A549 treated with AZD2906 at 1 μM for 4 hours (cell line): ENCODE measurements at places on chromosomes 5 and 9. TPM values are rescaled to one million over a fixed set of nuclear protein-coding genes. Genes with fewer than 3 reads are reported as not detected.

Gene CCL19
- total RNA-seq, result not detected in 5 replicates

Gene SLC6A3
- total RNA-seq, result 1.00 to 2.2 TPM (median 1.3 TPM) in 5 replicates

Gene GABRG2
- not detected in 5 replicates for total RNA-seq

Gene AGXT2
- total RNA-seq, result not detected in 5 replicates

Gene SLC6A7
- total RNA-seq, result 0.02 to 0.03 TPM in 2 of 5 replicates, not detected in the others

Gene PRDM9
- total RNA-seq, result 0.02 TPM in 1 of 5 replicates, not detected in the others

Gene RIOK2
- total RNA-seq, result 16.9 to 22.1 TPM (median 20.4 TPM) in 5 replicates

Gene SNCB
- 0.84 to 1.4 TPM (median 1.3 TPM) in 5 replicates for total RNA-seq

Gene ANKHD1
- 41.8 to 52.0 TPM (median 47.5 TPM) in 5 replicates for total RNA-seq

Gene CD74
- 0.07 to 0.09 TPM (median 0.08 TPM) in 3 of 5 replicates, not detected in the others for total RNA-seq

Gene ELOVL7
- 9.2 to 12.6 TPM (median 11.2 TPM) in 5 replicates for total RNA-seq

Gene CETN3
- 16.1 to 25.2 TPM (median 21.6 TPM) in 5 replicates for total RNA-seq

Gene SPINK13
- total RNA-seq, result 0.24 to 0.66 TPM (median 0.38 TPM) in 5 replicates

Gene PCDHGC5
- 0.02 to 0.03 TPM in 2 of 5 replicates, not detected in the others for total RNA-seq

Gene LEAP2
- total RNA-seq, result 0.43 to 1.2 TPM (median 0.65 TPM) in 5 replicates

Gene SOHLH1
- total RNA-seq, result 0.05 to 0.08 TPM (median 0.05 TPM) in 3 of 5 replicates, not detected in the others

Gene PANK3
- total RNA-seq, result 14.0 to 20.8 TPM (median 16.7 TPM) in 5 replicates

Gene PALM2AKAP2
- 0.27 to 0.74 TPM (median 0.36 TPM) in 5 replicates for total RNA-seq

Gene IFNA2
- not detected in 5 replicates for total RNA-seq

Gene LRRTM2
- total RNA-seq, result not detected in 5 replicates

Gene ANGPTL2
- total RNA-seq, result 0.01 TPM in 1 of 5 replicates, not detected in the others

Gene HSPB3
- 0.16 to 0.24 TPM in 2 of 5 replicates, not detected in the others for total RNA-seq

Gene GPX3
- 17.4 to 21.2 TPM (median 18.2 TPM) in 5 replicates for total RNA-seq

Gene HTR1A
- not detected in 5 replicates for total RNA-seq

Gene TSLP
- not detected in 5 replicates for total RNA-seq

Gene WWC1
- 70.2 to 81.2 TPM (median 73.2 TPM) in 5 replicates for total RNA-seq

Gene TCOF1
- 67.4 to 79.8 TPM (median 72.7 TPM) in 5 replicates for total RNA-seq

Gene SLC34A3
- 0.03 to 0.15 TPM (median 0.10 TPM) in 4 of 5 replicates, not detected in the other for total RNA-seq

Gene FOXD4L4
- total RNA-seq, result 0.06 to 0.13 TPM (median 0.06 TPM) in 4 of 5 replicates, not detected in the other

Gene F2RL2
- total RNA-seq, result 2.6 to 3.6 TPM (median 2.9 TPM) in 5 replicates

Gene MARCOL
- not detected in 5 replicates for total RNA-seq

Gene ENTPD2
- 2.9 to 6.2 TPM (median 5.7 TPM) in 5 replicates for total RNA-seq

Gene SLC25A48
- 0.11 to 0.41 TPM (median 0.24 TPM) in 5 replicates for total RNA-seq

Gene RLN1
- not detected in 5 replicates for total RNA-seq

Gene SPOCK1
- total RNA-seq, result 8.9 to 22.6 TPM (median 16.0 TPM) in 5 replicates

Gene CDX1
- 0.06 to 0.07 TPM in 2 of 5 replicates, not detected in the others for total RNA-seq

Gene CTNND2
- 0.04 to 0.18 TPM in 2 of 5 replicates, not detected in the others for total RNA-seq

Gene NUTM2F
- 0.02 TPM in 1 of 5 replicates, not detected in the others for total RNA-seq

Gene SLIT3
- total RNA-seq, result 13.0 to 18.1 TPM (median 16.5 TPM) in 5 replicates

Gene GABBR2
- total RNA-seq, result 0.11 to 0.25 TPM (median 0.14 TPM) in 5 replicates

Gene TMEM215
- total RNA-seq, result 0.02 to 0.03 TPM in 2 of 5 replicates, not detected in the others

Gene GFI1B
- 0.07 to 0.11 TPM (median 0.10 TPM) in 4 of 5 replicates, not detected in the other for total RNA-seq

Gene TNFSF8
- total RNA-seq, result not detected in 5 replicates

Gene RANBP17
- total RNA-seq, result 1.8 to 3.2 TPM (median 2.3 TPM) in 5 replicates

Gene IFNW1
- not detected in 5 replicates for total RNA-seq

Gene SLC25A2
- not detected in 5 replicates for total RNA-seq

Gene SLC45A2
- not detected in 5 replicates for total RNA-seq

Gene CCDC192
- not detected in 5 replicates for total RNA-seq

Gene ZNF367
- 5.3 to 6.2 TPM (median 5.6 TPM) in 5 replicates for total RNA-seq

Gene AMBP
- total RNA-seq, result 7.0 to 9.8 TPM (median 7.6 TPM) in 5 replicates

Gene AGTPBP1
- total RNA-seq, result 7.3 to 10.5 TPM (median 9.2 TPM) in 5 replicates

Gene SHROOM1
- total RNA-seq, result 7.2 to 10.4 TPM (median 10.0 TPM) in 5 replicates
